NCI-H1092 (cell line): ENCODE measurements at places on chromosomes 1 and 21.

DNA sequence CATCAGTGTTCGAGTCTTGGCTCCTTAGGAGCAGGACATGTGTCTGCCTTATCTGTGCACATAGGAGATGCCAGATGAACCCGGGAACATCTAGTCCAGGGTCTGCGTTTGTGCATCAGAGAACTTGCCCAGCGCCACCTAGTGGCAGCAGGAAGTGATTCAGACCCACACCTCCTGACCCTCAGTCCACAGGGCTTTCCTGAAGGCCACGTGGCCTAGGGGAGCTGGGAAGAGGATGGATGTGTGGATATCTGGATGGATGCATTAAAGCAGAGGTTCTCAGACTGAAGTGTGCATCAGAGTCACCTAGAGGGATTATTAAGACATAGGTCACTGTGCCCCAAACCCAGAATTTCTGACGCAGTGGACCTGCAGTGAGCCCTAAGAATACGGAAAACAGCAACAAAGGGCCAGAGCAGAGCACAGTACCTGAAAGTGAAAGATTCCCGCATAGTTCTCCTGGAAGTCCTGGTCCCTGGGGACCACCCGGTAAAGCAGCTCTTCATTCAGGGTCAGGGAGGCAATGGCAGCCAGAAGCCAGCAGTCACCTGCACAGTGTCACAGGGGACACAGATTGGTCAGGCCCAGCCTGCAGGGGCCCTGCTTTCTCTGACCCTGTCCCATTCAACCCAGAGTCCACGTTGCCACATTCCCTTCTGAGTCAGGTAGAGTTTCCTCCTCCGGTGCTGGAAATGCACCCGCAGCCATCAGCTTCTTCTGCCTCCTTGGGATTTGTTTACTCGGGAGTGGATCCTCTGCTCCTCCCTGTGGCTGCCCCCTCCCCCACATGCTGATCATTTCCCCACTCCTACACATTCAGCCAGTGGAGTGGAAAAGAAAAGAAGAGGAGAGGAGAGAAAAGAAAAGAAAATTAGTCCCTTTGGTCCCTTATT, 37.0 kb downstream of the CAPN8 start:
- peak; percentile 57 for DNase-seq

GRCh38 chr1:208185801-208186231, 58.4 kb downstream of the PLXNA2 start:
- no peak for DNase-seq

DNA sequence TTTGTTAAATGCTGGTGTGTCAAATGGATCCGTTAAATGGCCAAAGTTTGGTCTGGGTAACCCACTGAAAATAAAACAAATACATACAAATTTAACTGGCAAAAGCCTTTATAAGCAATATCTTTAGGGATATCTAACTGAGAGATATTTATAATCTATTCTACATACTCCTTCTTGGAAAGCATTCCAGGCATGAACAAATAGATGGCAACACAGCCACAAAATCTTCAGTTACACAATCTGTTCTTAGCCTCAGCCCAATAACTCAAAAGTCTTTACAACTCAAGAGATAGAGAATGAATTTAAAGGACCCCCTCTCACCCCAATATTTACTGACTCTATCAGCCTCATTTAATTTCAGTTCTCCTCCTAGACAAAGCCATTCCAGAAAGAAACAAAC, 58.7 kb downstream of the NRDC start:
- DNase-seq: no peak

DNA sequence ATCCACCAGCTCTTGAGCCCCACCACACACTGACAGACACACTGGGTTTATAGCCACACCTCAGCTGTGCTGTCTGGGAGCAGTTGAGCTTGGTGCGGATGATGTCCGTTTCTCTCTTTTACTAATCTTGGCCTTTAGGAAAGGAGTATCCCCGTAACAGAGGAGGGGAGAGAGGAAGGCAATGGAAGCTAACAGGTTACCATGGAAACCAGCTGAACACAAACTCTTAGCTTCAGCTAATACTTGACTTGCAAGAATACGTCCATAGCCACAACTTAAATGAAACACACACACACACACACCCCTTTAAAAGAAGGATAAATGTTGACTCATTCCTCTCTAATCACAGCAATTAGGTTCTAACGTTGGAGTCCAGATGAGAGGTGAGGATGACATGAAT, 28.0 kb upstream of the LRRN2 start:
- no peak for DNase-seq

GRCh38 chr1:41851589-41851988, 67.1 kb downstream of the HIVEP3 start:
- DNase-seq: no peak

- DNase-seq: no peak
Observed at GRCh38 chr1:28127617-28128257, 39.3 kb upstream of the EYA3 start.

DNA sequence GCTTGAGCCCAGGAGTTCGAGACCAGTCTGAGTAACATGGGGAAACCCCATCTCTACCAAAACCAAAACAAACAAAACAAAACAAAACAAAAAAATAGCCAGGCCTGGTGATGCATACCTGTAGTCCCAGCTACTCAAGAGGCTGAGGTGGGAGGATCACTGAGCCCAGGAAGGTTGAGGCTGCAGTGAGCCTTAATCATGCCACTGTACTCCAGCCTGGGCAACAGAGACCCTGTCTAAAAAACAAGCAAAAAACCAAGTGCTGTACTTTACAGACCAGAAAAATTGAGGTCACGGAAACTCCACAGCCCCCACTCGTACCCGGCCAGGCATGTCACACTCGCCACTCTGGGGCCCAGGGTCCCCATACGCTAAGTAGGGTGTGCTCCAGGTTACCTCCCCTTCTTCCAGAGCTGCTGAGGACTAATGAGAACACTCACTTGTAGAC, 22.9 kb downstream of the ATP2B4 start:
- DNase-seq: no peak

GRCh38 chr1:15226388-15227255, 20.4 kb upstream of the FHAD1 start:
- no peak for DNase-seq

- DNase-seq: peak; percentile 63
Observed at GRCh38 chr1:112849425-112850033, 106.5 kb downstream of the SLC16A1 start.

DNA sequence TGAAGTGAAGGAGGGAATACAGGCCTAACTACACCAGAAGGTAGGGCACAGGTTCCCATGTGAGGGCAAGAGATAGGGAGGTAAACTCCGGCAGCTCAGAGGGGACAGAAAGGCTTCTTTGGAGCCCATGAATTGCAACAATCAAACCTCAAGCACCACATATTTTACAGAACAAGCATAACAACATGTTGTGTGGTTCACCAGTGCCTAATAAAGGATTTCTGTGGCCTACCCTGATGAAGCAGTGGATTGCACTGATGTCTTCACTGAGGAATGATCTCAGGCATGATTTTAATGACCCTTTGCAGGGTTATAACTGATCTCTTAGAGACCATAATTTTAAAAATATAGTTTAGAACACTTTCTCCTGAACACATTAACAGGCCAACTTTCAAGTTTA, 77.4 kb downstream of the RUNX1 start:
- DNase-seq: no peak

DNA sequence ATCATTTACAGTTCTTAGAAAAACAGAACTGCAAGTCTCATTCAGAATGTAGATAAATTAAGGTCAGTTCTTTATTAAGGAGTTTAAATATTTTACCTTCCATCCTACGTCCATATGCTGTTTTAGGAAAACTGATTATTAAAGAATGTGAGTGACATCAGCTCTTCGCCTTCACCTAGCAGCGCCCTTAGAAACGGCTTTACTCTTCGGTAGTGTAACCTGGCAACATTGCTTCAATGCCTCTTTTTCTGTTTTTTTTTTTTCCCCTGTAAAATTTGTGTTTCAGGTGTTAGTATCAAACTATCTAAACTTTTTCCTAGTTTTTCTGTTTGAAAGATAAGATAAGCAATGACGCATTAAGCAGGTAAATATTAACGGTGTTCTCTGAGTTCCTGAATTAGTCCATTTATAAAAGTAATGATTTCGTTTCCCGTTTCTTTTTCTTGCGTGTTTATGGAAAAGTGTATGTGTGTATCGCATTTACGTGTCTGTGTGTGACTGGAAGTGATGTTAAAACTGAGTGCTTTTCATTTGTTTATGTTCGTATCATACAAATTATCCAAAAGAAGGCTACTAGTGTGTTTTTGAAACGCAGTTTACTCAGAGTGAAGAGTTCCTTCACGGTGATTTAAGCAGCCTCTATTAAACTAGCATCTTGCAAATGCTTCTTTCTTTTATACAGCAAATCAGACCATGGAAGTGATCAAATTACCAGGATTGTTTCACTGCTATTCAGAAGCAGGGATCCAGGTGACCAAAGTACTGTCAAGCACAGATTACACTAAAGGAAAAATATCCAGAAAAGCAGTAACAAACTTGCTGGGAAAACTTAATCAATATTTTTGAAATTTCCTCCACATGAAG, 139.0 kb downstream of the SDCCAG8 start:
- DNase-seq: no peak

DNA sequence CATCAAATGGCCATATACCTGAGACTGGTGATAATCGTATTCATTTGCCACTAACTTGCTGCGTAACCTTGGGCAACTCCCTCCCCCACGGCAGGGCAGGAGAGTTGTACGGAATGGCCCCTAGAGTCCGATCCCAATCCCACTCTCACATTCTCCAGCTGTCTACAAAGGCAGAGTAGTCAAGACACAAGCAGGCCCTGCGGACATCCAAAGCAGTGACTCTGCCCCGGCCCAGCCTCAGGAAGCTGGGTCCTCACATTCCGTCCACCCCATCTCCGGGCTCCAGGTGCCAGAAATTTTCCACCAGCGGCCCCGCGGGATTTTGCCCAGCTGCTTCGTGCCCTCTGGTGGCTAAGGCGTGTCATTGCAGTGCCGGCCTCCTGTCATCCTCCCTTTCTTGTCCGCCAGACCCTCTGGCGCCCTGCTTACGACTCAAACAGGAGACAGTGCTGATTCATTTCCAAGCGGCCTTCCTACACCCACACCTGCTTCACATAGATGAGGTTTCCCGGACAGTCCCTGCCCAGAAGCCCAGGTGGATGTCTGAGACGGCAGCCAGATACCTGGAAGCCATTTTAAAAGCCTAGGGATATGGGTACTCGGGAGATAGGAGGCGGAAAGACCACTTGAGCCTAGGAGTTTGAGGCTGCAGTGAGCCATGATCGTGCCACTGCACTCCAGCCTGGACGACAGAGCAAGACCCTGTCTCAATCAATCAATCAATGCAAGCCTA, 2.9 kb upstream of the S100A2 start:
- peak; percentile 83 for DNase-seq

GRCh38 chr1:19087737-19088594, 122.1 kb downstream of the UBR4 start:
- no peak for DNase-seq

DNA sequence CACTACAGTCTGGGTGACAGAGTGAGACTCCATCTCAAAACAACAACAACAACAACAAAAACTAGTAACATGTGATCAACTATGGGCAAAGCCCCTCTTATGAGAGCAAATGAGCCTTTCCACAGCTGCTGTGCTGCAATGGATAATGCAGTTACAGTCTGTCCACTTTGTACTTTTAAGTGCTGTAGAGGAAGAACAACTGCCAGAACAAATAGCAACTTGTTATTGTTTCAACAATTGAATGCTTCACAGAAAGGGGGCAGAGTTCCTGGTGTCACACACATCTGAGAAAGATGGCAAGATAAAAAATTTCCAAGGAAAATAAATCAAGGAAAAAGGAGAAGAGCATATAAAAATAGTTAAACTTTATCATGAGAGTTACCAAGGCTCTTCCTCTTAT, 243.6 kb upstream of the DMRTA2 start:
- no peak for DNase-seq

DNA sequence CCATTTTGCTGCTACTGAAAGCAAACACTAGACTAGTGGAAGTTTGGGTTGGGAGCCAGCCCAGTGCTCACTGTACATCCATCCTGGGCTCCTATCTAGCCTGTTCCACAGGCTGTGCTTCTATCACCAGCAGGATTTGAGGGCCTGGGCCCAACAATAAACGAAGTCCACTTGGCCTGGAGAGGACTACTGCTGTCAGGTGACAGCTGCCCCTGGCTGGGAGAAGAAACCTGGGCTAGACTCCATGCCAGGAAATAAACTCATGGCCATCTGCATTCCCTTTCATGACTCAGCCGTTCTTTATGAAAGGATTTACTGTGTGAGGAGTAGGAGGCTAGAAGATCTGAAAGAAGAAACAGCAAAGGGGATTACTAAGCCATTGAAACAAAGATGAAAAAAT, 35.5 kb downstream of the COLGALT2 start:
- DNase-seq: no peak

DNA sequence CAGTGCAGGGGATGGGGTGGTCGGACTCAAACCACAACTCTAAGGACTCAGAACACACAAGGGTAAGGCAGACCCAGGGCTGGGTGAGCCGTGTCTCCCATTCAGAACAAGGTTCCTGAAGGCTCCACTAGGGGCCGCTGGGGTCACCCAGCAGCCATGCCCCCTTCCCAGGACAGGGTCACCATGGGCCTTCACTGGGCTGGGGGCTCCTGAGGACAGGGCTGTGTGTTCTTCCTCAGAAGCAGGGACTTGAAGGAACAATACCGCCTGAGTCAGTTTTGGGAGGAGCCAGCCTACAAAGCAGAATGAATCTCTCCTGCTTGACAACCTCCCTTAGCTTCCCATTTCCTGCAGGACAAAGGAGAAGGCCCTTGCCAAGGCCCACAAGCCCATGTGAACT, 15.4 kb downstream of the RIMS3 start:
- DNase-seq: no peak

- DNase-seq: no peak
Observed at GRCh38 chr1:193210996-193211395, 24.6 kb upstream of the B3GALT2 start.

DNA sequence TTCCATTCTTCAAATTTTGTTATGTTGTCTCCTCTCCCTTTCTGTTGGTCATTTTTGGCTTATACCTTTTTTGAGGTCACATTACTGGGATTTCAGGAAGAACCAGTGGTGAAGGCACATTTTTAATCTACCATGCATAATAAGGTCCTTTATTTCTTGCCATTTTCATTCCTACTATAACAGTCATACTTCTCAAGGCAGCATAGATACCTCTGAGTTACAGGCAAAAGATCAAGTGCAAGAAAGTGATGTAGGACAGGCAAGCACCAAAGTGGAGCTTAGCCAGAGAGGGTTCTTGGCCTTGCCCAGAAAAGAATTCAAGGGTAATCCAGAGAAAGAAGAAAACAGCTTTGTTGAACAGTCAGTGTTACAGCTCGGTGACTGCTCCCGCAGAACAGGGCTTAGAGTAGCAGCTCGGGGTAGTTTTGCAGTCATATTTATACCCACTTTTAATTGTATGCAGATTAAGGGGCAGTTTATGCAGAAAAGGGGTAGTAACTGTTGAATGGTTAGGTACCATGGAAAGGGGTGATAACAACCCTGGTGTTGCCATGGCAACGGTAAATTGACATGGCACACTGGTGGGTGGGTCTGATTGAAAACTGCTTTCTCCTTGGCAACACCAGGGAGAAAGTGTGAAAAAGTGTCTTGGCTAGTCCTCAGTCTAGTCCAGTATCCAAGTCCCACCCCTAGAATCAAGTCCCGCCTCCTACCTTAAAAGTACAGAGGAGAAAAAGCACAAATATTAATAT, 39.6 kb upstream of the DOCK7 start:
- DNase-seq: no peak

DNA sequence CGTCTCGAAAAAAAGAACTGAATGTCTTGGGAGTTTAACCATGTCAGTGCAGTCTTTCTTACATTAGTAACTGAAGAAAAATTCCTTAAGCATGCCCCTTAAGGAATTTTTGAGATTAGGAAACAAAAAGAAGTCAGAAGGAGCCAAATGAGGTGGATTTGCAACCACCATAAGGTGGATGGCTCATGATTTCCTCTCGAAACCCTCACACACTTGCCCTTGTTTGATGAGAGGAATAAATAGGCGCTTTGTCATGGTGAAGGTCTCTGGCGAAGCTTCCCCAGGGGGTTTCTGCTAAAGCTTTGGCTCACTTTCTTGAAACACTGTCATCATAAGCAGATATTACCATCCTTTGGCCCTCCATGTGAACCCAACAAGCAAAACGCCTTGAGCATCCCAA, 68.2 kb downstream of the POFUT2 start:
- no peak for DNase-seq
